Psoas muscle (tissue), 8 donors: ENCODE measurements at places on chromosomes 1 and 21. TPM values are rescaled to one million over a fixed set of nuclear protein-coding genes. Genes with fewer than 3 reads are reported as not detected.

ST6GALNAC5 gene
- polyA plus RNA-seq = 0.06 TPM

CNIH3 gene
- 0.42 TPM for polyA plus RNA-seq

KMO gene
- polyA plus RNA-seq = 0.04 TPM

GPR3 gene
- 0.98 TPM for polyA plus RNA-seq

RBM11 gene
- not detected for polyA plus RNA-seq

TMEM51 gene
- 0.70 TPM for polyA plus RNA-seq

FAM177B gene
- polyA plus RNA-seq = 0.08 TPM

DNA sequence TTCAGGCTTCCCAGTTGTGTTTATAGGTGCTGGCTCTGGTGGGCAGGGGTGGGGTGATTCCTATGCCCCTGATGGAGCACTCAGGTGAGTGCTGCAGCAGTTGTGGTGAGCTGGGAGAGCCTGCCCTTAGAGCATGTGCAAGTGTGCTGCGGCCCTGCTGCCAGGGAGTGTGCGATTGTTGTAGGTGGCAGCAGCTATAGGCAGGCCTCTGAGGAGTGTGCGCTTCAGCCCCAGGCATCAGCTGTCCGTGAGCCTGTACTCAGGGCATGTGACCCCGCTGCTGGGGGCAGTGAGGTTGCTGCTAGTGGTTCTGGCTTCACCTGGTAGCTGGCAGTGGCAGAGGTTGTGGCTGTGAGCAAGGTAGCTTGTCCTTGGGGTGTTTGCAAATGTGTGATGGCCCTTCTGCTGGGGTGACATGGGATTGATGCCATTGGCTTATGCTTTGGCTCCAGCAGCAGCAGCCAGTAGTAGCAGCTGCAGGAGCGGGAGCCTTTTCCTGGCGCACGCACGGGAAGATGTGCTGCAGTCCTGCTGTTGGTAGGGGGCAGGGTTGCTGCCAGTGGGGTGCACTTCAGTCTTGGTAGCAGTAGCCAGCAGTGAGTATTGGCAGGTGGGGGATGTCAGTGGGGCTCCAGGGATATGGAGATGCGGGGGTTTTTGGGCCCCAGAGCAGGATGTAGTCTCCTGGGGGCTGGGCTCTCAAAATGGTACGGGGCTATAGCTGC lies 37.7 kb downstream of the SYCP1 start:
- DNase-seq = no peak

DNA sequence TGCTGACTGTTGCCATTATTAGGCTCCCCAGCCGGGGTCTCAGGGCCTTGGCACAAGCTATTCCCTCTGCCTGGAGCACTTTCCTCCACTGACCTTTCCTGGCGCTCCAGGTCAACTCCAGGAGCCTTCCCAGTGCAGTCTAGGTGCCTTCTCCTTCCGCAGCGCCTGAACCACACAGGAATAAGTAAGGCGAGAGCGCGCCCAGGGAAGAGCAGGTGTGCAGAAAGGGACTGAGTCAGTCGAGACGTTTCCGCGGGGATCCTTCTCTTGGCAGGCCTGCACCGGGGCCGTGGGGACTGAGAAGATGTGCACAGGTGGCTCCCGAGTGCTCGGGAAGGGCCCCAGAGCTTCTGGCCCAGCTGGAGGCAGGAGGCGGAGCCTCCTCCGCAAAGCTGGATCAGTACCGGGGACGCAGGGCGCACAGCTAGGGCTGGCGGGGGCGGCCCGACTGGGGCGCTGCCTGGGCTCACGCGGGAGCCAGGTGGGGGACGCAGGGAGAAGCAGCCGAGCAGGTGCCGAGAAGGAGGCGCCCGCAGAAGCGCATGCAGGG lies 765 bp upstream of the BMP8A start:
- DNase-seq = no peak

- no peak for DNase-seq
These were observed 38.7 kb downstream of the AMY1C start for GRCh38 chr1:103788377-103788776.

GRCh38 chr21:18424276-18424675 lies 20.7 kb upstream of the TMPRSS15 start:
- no peak for DNase-seq

DNA sequence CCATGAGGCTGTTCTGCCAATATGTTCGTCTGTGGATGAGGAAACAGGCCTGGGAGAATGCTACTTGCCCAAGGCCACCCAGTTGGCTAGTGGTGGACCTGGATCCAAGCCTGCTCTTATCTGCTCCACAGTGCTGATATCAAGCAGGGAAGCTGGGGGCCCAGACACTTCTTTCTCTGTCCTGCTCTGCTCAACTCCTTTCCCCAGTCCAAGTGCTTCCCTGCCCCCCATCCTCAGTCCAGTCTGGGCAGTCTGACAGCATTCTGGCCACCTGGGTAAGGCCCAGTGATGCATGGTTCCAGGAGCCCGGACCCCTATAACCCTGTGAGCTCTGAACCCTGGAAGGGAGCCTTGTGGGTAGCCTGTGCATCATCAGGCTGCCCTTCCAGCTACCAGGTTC lies 4.2 kb upstream of the PAQR7 start:
- no peak for DNase-seq

DNA sequence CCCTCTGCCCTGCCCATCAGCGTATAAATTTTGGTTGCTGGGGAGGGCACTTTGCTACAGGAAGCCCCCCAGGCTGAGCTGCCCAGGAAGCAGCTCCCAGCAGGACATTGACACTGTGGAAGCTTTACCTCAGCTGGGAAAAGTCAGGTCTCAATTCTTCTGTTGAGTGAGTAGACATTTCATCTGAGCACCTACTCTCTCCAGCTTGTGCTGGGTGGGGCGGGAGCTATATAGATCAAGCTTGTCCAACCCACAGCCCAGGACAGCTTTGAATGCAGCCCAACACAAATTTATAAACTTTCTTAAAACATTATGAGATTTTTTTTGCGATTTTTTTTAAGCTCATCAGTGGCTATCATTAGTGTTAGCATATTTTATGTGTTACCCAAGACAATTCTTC lies 9.4 kb downstream of the NIPAL3 start:
- DNase-seq = no peak

- no peak for DNase-seq
These were observed 201.5 kb downstream of the TBX15 start for GRCh38 chr1:118786454-118787155.

DNA sequence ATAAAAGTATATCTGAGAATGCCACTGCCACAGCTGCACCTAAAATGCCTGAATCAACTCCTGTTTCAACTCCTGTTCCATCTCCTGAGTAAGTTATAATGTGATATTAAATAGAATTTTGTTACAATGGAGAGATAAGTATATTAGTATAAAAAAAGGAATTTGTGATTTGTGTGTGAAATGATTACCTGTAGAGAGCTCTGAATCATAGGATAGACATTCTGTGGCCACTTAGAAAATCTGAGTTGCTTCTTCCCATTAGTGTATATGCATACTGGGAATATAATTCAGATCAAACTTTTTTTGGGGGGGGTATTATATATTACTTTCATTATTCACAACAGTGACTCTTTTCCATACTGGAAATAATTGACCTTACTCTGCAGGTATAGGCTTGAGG lies 52.9 kb downstream of the SUCO start:
- DNase-seq = no peak

- no peak for DNase-seq
These were observed 681 bp upstream of the GPR61 start for GRCh38 chr1:109538827-109539555.
